ENCODE measurements at places on chromosomes 13 and 19. TPM values are rescaled to one million over a fixed set of nuclear protein-coding genes. Genes with fewer than 3 reads are reported as not detected.

- DNase-seq = no peak
Observed at GRCh38 chr19:14661372-14661924, 13.2 kb downstream of the ADGRE3 start.

DNA sequence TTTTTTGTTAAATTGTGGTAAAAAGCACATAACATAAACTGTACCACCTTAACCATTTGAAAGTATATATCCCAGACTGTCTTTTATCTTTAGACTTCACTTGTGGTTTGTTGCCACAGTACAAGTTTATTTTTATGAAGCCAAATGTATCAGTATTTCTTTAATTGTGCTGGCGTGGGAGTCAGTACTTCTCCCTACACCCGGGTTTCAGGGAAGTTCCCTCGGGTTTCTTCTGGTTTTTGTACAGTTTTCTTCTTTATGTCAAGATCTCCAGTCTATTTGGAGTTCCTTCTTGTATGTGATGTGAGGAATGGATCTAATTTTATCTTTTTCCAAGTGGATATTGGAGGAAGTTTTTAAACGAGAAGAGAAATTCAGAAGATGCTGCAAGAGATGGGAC, 20.5 kb downstream of the CCDC8 start:
- DNase-seq = no peak

The CYP4F8 gene
- total RNA-seq = not detected

The ADAMTSL5 gene
- 3.7 TPM for total RNA-seq

The ZNF492 gene
- not detected for total RNA-seq

The ACER1 gene
- not detected for total RNA-seq
